ENCODE measurements at places on chromosomes 5 and 9.

DNA sequence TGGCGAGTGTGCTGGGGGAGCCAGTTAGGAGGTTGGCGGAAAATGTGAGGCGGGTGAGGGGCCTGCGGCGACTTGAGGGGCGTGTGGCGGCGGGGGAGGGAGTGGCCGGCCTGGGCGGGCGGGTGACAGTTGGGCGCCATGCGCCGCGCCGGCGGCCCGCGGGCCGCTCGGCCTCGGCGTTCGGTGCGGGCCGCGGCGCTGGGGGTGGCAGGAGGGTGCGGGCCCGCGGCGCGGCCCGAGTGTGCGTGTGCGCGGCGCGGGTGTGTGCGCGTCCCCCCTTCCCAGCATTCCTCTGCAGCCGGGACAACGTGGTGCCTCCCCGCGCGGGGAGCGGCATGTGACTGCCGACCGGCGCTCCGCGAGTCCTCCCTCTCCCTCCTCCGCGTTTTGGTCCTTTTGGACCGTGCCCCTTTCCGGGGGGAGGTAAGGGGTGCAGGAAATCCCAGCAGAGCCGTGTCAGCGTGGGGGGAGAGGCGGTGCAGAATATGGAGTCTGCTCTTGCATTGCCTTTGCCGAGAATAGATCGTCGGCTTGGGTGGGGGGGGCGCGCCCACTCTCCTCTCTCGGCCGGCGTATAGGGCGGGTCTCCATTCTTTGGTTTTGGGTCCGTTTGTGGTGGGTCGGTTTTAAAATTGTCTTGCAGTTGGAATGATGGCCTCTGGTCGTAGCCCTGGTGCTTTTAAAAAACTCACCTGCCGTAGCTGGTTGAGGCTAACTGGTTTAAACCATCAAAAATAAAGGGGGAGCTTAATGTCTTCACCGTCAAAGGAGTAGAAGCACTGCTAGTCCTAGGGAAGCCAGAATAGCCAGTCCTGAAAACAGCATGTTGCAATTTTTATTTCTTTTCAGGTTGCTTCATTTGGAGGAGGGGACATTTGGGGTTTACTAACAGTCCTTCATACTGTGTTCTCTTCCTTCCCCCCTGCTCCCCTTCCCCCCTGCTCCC lies 2.0 kb downstream of the LARP1 start:
- peak; percentile 53 for DNase-seq

GRCh38 chr9:85114799-85115198 lies 445.3 kb downstream of the NTRK2 start:
- DNase-seq: no peak

GRCh38 chr5:172828911-172829431 lies 5.1 kb upstream of the ERGIC1 start:
- no peak for DNase-seq

DNA sequence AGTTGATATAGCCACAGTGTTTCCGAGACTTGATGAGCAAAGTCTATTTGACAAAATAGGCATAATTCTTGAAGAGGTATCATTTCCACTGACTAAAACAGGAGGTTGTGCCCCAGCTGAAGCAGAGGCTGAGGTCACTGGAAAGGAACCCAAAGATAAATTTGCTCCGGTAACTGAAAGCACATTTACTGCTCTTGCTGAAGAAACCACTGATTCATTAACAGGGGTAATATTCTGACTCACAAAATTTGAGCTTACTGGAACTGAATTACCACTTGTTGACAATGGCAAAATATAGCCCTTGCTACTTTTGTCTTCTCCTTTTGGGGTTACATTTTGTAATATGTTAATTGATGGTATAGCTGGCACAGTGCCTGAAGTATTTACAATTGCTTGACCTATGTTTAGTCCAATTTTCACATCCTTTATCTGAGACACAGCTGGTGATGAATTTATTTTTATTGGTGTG lies 30.2 kb downstream of the MLANA start:
- no peak for DNase-seq

DNA sequence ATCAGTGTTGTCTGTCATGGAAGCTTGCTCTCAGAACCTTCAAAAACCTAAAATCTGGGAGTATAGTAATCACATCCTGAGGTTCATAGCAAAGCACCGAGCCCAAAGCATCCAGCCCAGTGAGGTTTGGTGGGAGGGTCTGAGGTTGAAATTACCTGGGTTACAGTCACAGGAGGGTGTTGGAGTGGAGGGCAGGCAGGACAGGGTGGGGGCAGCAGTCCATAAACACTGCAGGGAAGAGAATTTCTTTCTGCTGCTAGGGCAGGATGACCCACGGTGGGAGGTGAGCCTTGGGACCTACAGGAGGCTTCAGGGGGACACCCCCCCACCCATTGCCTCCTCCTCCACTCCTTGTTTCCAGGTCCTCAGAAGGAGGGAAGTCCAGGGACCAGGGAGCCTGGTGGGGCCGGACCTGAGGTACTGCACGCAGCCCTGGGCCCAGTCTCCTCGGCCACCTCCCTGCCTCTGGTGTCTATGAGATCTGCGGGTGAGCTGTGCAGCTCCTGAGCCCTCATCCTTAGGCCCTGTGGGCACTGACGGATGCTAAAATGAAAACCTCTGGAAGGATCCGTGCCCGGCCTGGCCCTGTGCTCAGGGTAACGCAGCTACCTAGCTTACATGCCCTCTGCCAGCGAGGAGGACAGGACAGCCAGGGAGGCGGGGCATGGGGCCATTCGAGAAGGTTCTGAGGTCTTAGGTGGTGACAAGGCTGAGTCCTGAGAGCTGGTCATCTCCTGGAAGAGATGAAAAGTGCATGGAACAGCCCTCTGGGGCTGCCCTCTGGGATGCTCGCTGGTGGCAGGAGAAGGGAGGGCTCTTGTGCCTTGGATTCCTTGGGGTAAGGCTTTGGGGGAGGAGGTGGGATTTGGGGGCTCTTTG lies 1.8 kb upstream of the ADCY2 start:
- DNase-seq: no peak

- no peak for DNase-seq
Measured at GRCh38 chr5:119400245-119400644, 44.4 kb downstream of the TNFAIP8 start.

DNA sequence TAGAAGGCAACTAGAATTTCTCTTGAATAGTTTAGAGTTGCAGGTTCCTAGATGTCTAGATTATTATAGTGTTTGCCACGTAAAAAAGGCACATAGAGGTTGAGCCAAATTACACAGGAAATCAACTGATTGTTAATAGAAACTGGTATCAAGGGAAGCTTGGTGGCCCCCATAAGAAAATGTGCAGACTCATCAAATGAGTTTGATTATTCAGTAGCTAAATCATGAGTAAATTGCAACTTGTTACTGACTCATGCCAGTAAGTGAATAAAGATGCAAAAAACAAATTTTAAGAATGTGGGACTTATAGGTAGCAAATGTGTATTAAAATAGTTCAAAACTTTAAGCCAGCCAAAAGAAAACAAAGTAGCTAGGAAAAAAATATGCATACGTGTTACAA lies 1078.9 kb upstream of the CDH9 start:
- no peak for DNase-seq

DNA sequence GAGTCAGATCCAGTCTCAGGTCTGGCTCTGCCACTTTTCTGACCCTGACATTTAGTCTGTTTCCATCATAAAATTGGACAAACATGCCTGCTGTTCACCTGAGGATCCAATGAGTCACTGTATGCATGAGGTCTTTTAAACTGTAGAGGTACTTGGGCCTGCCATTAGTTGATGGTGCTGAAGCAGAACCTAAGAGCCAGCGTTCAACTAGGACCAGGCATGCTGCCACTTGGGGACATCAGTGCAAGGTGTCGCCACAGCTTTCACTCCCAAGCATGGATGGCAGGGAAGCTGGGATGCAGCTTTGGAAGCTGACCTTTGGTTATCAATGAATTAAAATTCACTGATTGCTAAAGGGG lies 37.1 kb downstream of the NEUROG1 start:
- DNase-seq: no peak

DNA sequence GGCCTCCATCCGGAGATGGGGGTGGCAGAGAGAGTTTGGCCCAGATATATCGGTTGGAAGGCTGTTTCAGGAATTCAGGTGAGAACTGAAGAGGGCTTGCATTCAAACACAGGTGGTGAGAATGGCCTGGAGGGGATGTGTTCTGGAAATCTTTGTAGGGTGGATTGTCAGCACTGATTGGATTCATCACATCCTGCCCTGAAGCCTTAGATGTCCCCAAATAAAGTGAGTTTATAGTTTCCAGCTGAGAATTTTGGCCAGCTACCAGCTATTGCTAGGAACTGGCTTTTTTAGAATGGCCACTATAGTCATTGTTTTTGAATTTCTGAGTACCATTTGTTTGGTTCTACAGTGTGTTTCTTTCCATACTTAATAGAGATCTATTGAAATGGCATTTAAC lies 46.1 kb upstream of the ANKH start:
- DNase-seq: no peak

DNA sequence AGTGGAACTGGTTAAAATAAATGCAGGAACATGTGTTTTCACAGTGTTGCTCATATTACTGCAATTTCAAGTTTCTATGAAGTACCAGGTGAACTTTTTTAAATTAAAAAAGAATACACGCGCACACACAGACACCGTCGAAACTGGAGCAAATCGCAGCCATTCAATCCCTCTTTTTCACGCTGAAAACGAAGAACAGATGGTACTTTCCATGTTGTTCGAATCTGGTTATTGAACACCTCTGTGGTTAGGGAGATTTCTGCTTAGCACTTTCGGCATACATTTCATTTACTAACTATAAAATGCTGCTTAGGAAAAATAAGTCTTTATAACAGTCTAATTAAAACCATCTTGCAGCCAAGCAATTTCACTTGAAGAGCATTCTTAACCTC lies 6.8 kb downstream of the ZNF608 start:
- no peak for DNase-seq

GRCh38 chr5:140106101-140106500 lies 7.8 kb upstream of the PURA start:
- no peak for DNase-seq

DNA sequence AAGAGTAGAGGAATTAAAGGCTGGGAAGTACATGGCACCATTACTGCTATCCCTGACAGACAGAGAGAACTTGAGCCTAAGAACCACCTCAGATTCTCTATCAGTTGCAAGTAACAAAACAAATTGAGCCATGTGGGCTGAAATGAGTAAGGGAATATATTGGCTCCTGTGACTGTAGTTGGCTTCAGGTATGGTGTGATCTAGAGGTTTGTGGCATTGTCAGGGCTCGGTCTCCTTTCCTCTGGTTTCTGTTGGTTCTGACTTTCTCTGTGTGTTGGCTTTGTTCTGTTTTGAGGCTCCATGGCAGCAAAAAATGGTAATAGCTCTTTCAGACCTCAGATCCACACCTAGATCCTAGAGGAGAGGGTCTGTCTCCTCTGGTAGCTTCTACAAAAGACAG lies 5.7 kb downstream of the GALNT10 start:
- DNase-seq: no peak

DNA sequence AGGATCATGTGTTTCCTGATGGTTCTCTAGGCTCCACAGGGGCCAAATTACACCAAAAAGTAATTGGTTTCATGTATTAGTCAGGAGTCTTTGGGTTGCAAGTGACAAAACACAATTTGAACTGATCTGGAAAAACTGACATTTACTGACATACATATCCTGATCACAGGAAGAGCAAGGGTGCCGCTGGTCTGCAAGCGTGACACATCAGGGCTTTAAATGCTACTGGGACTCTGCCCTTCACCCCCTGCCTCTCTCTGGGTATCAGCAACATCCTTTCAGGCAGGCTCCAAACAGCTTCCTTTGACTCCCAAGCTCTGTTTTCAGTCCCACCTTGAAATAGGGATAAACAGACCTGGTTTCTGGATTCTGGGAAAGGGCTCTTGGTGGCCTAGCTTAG lies 197.5 kb downstream of the PALM2AKAP2 start:
- DNase-seq: no peak

DNA sequence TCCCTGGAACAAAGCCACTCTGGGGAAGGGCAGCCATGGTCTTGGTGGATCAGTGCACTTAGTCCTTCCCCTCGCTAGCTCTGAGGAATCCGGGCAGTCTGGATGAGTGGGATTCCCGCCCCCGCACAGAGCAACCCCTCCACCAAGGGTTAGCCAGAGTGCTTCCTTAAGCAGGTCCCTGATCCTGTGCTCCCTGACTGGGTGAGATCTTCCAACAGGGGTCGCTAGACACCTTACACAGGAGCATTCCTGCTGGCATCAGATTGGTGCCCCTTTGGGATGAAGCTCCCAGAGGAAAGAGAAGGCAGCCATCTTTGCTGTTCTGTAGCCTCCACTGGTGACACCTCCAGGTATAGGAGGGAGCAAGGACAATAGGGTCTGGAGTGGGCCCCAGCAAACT lies 228.8 kb downstream of the AP3B1 start:
- no peak for DNase-seq

DNA sequence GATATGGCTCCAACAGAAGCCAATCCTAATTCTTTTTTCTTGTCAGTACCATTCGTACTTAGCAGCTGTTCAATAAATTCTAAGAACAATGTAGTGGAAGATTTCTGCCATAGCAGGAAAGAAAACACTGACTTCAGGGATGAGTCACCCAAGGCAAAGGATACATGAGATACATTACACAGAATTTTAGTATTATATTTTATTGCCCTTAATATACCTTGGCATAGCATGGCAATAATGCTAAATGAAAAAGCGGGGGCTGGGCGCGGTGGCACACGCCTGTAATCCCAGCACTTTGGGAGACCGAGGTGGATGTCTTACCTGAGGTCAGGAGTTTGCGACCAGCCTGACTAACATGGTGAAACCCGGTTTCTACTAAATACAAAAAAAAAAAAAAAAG lies 619.1 kb upstream of the DAB2 start:
- DNase-seq: no peak

DNA sequence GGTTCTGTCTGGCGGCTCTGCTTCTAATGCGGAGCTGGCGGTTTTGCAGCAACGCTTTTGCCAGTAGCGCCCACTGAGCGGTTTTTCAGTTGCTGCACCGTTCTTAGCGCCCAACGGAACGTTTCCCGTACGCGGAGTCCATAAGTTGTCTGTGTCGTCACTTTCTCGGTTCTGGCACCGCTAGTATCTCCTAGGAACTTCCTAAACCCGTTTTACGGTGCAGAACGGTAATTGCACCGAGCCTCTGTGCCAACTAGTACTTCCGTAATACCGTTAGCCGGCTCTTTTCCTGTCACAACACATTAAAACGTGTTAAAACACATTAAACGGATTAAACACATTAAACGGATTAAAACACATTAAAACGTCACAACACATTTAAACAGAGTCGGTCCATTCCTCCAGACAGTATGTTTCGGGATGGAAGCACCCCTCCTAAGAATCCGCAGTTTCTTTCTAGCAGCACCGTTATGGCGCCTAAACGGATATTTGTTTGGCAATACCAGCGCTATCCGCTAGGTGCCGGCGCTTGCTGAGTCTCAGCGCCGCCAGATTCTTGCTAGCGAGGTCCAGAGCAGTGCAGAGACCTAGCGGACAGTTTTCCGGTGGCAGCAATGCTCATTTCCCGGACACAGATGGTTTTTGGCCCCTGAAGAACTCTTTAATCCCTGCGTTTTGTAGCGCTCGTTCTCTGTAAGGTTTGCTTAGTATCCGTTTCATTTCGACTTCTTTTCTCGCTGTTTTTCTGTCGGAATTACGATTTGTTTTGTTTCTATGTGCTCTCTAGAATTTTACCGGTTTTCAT lies 45.4 kb downstream of the ANXA2R start:
- peak; percentile 77 for DNase-seq

- DNase-seq: no peak
Measured at GRCh38 chr9:3912817-3913216, 387.0 kb upstream of the RFX3 start.

GRCh38 chr5:63823583-63823982 lies 138.7 kb downstream of the HTR1A start:
- no peak for DNase-seq

GRCh38 chr5:56443826-56444225 lies 210.7 kb upstream of the ANKRD55 start:
- no peak for DNase-seq

- no peak for DNase-seq
Measured at GRCh38 chr5:74052441-74053221, 426.6 kb downstream of the ARHGEF28 start.

GRCh38 chr5:160021831-160022446 lies 13.0 kb downstream of the TTC1 start:
- peak; percentile 15 for DNase-seq
